ENCODE measurements at places on chromosomes 4 and X.

GRCh38 chr4:138367942-138368341, 125.8 kb upstream of the SLC7A11 start:
- no peak for DNase-seq

GRCh38 chrX:49977319-49978090, 55.1 kb downstream of the CLCN5 start:
- no peak for DNase-seq

DNA sequence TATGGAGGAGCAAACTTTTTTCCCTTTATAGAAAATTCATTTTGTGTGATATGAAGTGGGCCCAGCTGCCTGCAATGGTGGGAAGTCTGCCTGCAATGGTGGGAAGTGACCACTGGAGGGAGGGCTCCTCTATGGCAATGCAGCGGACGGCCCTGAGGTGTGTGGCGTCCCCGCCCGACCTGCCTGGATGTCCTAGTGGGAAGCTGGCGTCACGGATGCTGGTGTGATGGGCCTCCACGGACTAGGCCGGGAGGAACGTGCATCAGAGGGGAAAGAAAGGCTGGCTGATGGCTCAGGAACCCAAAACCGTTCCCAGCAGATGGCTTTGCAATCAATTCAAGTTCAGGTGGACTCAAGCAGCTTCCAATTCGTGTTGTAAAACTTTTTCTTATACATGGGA, 177.9 kb downstream of the AFAP1 start:
- peak; percentile 24 for DNase-seq

GRCh38 chrX:531611-531936, 99.0 kb upstream of the SHOX start:
- DNase-seq: no peak

DNA sequence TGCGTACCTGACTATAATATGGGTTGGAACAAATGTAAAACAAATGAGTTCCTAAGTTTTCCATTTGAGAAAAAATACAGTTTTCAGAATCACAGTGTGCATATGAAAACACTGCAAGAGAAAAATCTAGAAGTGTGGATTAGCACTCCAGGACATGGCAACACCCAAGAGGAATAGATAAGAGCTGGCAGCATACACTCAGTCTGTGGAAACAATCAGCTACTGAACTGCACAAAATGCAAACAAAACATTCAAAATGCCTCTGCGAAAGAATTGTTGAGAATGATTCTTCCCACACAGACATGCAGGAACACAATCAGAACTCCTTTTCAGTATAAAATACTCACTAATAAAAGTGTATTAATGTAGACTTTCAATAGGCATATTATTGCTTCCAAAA, 39.9 kb downstream of the ATP8A1 start:
- no peak for DNase-seq

GRCh38 chr4:25904748-25905082, 9.3 kb upstream of the SMIM20 start:
- DNase-seq: no peak

DNA sequence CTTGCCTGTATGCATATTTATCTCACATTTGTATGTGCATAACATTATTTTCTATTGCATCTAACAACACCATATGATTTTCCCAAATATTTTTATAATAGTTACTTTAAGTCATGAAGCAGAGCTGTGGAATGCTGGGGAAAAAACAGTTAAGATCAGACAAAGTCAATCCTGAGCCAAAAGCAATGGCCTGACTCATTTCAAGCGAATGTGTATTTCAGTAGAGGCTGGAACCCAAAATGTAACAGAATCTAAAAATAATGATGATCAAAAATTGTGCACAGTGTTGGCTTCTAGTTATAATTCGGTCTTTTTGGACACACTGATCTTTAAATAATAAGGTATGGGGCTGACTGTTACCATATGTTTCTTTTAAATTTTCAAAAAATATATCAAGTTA, 516.2 kb upstream of the ADGRL3 start:
- DNase-seq: no peak

- DNase-seq: no peak
Observed at GRCh38 chr4:79199743-79200142, 126.1 kb downstream of the NAA11 start.

DNA sequence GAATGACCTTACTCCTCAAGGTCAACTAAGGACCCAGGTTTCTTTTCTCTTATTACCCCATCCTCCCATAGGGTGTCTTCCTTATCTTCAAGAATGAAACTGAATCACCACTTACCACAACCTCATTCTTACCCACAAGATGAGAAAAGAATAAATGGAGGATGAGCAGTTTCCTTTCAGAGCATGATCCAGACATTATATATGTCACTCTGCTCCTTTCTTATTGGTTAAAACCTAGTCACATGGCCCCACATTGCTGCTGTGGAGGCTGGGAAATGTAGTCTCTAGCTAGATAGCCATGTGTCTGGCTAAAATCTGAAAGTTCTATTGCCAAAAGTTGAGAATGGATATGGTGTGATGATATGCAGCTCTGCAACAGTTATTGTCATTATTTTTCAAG, 62.4 kb upstream of the RAI2 start:
- DNase-seq: no peak

Data from activated CD8-positive, alpha-beta memory T cell treated with anti-CD3 and anti-CD28 coated beads for 48 hours (primary cell).